ENCODE measurements at places on chromosomes 5 and 9. TPM values are rescaled to one million over a fixed set of nuclear protein-coding genes. Genes with fewer than 3 reads are reported as not detected.

Gene SCGB3A1
- not detected for total RNA-seq

Gene HTR4
- total RNA-seq: not detected

Gene SLC9A3
- total RNA-seq: 1.4 TPM

GRCh38 chr5:136729901-136730355, 364.6 kb upstream of the TRPC7 start:
- no peak overlapping the region for H3K4me3 ChIP-seq
- no peaks in the 10 kb centered on the region for H3K27me3 ChIP-seq
- no peaks in the 10 kb centered on the region for H3K4me1 ChIP-seq
- H3K27ac ChIP-seq: no peak overlapping the region

DNA sequence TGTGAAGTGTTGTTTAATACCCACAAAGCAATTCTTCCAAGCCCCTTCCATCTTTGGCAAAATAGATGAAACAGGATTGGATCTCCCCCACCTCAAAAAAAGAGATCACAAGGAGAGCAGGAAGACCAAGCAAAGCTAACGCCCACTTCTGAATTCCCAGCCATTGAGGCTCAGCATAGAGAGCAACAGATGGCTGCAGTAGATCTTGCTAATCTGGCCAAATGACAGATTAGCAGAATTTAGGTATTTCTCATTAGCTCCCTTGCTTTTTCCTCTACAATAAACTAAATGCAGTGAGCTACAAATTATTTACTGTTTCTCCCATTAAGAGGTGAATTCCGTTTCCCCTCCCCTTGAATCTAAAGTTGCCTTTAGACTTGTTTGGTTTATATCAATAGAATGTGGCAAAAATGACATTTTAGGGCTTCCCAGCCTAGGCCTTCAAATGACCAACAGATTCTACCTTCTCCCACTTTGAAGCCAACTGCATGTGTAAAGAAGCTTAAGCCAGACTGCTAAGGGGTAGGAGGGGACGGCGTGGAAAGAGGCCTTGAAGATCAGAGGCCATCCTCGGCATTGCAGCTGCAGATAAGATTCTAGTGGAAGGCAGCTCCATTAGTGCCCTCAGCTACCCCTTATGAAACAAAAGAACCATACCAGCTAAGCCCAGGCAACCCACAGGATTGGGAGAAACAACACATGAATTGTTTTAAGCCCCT, 56.8 kb upstream of the CPEB4 start:
- peak; percentile 43 for DNase-seq
- H3K36me3 ChIP-seq: no peaks in the 10 kb centered on the region
- no peak overlapping the region for H3K4me3 ChIP-seq
- H3K27me3 ChIP-seq: no peaks in the 10 kb centered on the region

- no peak for DNase-seq
- no peak overlapping the region for H3K27ac ChIP-seq
- H3K27me3 ChIP-seq: no peaks in the 10 kb centered on the region
Measured at GRCh38 chr5:173498286-173498685, 118.2 kb downstream of the BOD1 start.

GRCh38 chr9:135494791-135495559, 5.5 kb upstream of the MRPS2 start:
- H3K27ac ChIP-seq: no peak overlapping the region
- no peaks in the 10 kb centered on the region for H3K36me3 ChIP-seq
- H3K4me3 ChIP-seq: no peak overlapping the region
- DNase-seq: no peak
- H3K4me1 ChIP-seq: no peaks in the 10 kb centered on the region
